Cerebellum (tissue), 4 donors: ENCODE measurements at places on chromosomes 13 and 19. TPM values are rescaled to one million over a fixed set of nuclear protein-coding genes. Genes with fewer than 3 reads are reported as not detected.

LACC1 gene
- 2.4 TPM for total RNA-seq

C5AR2 gene
- total RNA-seq, result 0.18 TPM

GRCh38 chr13:39612023-39612637 is 9.1 kb upstream of the LHFPL6 start:
- DNase-seq, result peak; percentile 74

GRCh38 chr13:98947925-98948324 is 29.9 kb downstream of the DOCK9 start:
- no peak for DNase-seq

LYPD3 gene
- not detected for total RNA-seq

DNA sequence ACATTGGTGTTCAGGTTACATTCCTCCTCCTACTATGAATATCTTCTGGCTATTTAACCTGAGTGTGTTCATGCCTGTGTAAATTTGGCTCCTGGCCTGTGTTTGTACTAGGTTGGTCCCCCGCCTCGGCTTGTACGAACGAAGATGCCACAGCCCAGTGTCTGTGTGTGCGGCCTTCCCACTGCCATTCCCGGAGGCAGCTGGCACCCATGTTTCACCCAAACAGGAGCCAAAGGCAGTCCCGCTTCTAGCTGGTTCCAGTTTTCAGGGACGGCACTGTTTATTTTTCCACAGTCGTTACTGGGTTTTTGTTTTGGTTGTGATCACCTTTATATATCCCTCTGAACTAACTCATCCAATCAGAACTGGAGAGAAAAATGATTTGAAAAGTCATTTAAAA is 102.5 kb upstream of the ZNF536 start:
- DNase-seq, result no peak

GNA15 gene
- total RNA-seq, result 0.73 TPM

FCER2 gene
- 0.18 TPM for total RNA-seq

GRCh38 chr19:10642473-10643171 is 11.5 kb upstream of the ILF3 start:
- no peak for DNase-seq
